ENCODE measurements at places on chromosomes 2 and 18. TPM values are rescaled to one million over a fixed set of nuclear protein-coding genes. Genes with fewer than 3 reads are reported as not detected.

Gene BBS5
- total RNA-seq, result 16.9 TPM

Gene C2orf80
- total RNA-seq, result 15.7 TPM

Gene LRRTM4
- 12.6 TPM for total RNA-seq

Gene RAD51AP2
- 0.22 TPM for total RNA-seq

Gene ALLC
- 8.2 TPM for total RNA-seq

Gene PAX8
- total RNA-seq, result 3.7 TPM
